Left renal pelvis (tissue), 4 donors: ENCODE measurements at places on chromosomes 6 and 20.

DNA sequence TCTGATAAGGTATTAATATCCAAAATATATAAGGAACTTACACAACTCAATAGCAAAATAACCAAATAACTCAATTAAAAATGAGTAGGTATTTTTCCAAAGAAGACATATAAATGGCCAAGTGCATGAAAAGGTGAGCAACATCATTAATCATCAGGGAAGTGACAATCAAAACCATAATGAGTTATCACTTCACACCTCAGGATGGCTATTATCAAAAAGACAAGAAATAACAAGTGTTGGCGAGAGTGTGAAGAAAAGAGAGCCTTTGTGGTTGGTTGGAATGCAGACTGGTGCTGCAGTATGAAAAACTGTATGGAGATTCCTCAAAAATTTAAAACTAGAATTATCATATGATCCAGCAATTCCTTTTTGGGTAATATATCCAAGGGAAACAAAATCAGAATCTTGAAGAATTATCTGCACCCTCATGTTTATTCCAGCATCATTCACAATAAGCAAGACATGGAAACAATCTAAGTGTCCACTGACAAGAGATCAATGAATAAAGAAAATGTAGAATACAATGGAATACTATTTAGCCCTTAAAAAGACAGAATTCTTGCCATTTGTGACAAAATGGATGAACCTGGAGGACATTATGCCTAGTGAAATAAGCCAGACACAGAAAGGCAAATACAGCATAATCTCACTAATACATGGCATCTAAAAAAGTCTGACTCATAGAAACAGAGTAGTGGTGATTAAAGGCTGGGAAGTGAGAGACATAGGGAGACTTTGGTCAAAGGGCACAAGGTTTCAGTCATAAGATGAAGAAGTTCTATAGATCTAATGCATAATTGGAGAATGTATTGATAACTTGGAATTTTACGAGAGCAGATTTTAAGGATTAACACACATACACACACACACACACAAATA lies 175.6 kb downstream of the FOXA2 start:
- DNase-seq, result no peak

GRCh38 chr6:98653179-98653578 lies 181.2 kb upstream of the POU3F2 start:
- DNase-seq, result no peak

GRCh38 chr6:90695316-90695715 lies 108.4 kb upstream of the MAP3K7 start:
- no peak for DNase-seq

DNA sequence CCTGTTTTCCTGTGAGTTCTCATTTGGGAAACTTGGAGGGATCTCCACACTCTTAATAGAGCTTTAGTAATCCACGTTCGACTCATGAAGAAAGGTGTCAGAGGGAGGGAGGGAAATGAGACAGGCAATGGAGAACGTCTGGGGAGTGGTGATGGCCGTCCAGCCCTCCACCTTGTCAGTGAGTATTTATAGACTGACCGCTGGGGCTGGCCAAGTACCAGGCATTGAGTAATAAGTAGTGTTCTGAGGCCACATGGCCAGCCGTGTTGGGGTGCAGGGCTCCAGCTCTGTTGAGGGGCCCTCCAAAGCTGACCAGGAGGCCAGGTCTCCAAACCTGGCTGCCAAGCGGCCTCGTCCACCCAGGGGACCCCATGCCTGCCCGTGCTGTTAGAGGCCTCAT lies 11.3 kb upstream of the DSN1 start:
- no peak for DNase-seq

DNA sequence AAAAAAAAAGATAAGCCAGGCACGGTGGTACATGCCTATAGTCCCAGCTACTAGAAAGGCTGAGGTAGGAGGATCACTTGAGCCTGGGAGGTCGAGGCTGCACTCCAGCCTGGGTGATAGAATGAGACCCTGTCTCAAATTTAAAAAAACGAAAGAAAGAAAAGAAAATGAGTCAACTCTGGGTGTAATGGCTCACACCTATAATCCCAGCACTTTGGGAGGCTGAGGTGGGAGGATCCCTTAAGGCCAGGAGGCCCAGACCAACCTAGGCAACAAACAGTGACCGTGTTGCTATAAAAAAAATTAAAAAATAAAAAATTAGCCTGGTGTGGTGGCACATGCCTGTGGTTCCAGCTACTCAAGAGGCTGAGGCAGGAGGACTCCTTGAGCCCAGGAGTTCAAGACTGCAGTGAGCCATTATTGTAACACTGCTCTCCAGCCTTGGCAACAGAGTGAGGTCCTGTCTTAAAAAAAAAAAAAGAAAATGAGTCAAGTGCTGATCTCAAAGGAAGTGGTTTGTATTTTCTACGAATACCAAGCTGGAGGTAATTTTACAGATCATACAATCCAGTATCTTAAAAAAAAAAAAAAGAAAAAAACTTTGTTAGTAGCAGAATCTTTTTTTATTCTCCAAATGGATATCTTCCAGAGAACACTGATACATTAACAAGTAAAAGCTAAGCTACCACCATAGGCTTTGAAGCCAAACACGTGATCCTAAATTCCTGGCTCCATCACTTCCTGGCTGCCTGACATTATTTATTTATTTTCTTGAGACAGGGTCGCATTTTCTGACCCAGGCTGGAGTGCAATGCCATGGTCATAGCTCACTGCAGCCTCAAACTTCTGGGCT lies 5.7 kb downstream of the COMMD7 start:
- DNase-seq, result no peak
